ENCODE measurements at places on chromosomes 13 and 19.

- no peak for DNase-seq
These were observed 174.5 kb downstream of the URI1 start for GRCh38 chr19:30116530-30116929.

- peak; percentile 53 for DNase-seq
These were observed 749 bp downstream of the GATAD2A start for GRCh38 chr19:19405971-19406877.

DNA sequence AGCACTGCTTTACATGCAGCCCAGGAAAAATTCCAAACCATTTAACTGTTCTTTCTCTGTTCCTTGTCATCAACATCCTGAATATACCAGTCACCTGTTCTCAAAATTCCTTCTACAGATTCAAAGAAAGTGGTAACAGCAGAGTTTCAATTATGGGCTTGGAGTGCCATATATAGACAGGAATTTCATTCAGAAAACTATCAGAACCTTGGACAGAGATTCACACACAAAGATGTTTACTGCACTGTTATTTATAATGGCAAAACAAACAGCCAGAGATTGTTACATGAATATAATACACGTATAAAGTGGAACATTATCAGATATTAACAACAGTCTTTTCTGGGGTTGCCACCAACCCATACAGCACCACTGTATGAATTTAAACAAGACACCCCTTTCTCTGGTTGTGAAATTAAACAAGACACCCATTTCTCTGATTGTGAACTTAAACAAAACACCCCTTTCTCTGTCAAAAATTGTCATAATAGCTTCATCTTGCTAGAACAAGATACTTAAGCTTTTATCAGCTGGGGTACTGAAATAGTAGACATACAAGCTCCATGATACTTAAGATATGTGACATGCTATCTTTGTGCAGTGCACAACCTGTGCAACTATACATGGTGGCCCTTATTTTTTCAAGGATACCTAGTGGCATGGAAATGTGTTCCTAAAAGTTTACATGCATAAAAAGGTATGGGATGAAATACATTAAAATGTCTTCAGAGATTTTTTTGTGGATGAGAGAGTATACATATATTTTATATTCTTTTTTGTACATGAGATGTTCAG lies 12.6 kb downstream of the CACNA1A start:
- no peak for DNase-seq

GRCh38 chr19:46303322-46303690 lies 6.5 kb downstream of the HIF3A start:
- DNase-seq, result no peak
